ENCODE measurements at places on chromosomes 13 and 19.

DNA sequence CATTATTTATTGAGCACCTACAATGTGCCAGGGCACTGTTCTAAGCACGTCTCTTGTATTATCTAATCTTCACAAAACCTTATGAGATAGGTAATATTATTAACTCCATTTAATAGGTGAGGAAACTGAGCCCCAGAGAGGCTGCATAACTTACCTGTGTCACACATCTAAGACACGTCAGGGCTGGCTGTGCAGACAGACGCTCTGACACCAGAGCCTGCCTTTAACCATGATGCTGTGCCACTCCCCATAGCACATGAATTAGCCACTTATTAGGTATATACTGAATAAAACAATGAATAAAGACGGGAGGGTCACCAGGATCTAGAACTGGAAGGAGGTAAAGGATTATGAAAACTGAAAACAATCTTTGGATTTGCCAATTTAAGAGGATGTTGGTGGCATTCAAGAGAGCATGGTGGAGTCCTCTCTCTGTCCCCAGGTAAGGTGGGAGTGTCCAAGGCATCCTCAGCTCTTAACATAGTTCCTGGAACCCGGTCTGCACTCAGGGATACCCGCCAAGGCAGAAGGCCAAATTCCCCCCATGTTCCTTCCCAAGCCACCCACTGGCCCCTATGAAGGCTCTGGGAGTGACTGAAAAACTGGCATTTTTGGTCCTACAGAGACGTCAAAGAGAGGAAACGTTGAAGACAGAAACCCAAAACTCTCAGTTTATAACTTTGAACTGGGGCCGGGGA is 479.7 kb downstream of the FOXO1 start:
- DNase-seq = no peak

DNA sequence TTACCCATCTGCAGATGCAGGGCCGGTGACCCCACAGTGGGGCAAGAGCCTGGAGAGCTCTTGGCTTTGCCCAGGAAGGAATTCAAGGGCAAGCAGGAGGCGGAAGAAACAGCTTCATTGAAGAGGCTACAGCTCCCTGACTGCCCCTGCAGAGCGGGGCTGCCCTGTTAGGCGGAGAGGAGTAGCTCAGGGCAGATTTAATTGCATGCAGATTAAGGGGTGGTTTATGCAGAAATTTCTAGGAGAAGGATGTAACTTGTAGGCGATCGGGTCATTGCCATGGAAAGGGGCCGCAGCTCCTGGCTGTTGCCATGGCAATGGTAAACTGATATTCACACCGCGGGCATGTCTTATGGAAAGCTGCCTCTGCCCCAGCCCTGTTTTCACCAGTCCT is 94.1 kb downstream of the ATP11A start:
- DNase-seq = no peak

DNA sequence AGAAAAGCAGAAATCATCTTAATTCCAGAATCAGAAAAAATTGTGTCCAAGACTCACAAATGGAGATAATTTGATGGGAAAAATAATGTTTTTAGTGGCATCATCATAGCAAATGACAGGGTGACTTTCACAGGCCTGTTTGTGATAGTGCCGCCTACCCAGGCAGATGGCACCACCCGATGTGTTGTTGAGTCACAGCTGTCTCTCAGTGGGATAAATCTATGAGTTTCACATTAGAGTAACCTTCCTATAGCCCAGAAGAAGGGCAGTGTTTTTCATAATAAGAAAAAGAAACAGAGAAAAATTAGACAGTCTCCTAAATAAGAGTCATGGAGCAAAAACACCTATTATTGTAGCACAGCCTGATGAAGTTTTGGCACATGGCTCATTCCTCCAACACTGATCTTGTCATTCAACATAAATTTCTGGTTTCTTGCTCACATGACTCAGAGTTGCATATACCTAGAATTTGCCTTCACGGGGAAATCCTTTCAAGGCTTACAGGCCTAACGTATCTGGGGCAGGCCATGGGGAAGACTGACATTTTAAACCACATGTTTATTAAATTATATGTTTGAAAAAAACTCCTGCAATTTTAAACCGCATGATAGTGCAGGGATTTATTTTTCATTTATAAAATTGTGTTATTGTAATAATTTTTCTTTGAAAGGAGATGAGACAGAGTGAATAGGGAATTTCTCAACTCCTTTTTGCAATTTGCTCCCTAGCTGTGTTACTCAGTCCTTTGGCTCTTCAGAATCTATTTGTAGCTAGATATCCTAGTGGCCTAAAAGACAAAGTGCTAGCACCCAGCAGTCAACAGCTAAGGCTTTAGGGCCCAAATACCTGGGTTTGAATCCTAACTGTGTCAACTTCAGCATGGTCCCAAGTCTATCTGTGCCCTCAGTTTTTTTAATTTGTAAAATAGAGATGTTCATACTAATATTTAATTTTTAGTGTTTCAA is 393.7 kb downstream of the NDFIP2 start:
- no peak for DNase-seq

DNA sequence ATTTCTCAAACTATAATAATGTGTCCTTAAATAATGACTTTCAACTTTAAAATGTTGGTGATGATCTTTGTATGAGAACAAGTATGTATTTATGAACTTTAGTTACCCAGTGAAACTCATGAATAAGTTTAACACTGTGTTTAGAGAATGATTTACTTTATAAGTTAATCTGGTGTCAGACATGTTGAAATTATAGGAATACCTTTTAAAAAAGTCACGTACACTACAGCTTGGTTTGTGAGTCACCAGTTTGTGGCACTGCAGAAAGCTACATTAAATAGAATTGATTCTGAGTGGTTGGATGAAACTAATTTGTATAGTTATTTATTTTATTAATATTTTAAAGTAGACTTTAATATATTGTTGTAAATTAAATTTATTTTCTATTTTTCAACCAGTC is 1366.2 kb upstream of the PCDH20 start:
- no peak for DNase-seq

DNA sequence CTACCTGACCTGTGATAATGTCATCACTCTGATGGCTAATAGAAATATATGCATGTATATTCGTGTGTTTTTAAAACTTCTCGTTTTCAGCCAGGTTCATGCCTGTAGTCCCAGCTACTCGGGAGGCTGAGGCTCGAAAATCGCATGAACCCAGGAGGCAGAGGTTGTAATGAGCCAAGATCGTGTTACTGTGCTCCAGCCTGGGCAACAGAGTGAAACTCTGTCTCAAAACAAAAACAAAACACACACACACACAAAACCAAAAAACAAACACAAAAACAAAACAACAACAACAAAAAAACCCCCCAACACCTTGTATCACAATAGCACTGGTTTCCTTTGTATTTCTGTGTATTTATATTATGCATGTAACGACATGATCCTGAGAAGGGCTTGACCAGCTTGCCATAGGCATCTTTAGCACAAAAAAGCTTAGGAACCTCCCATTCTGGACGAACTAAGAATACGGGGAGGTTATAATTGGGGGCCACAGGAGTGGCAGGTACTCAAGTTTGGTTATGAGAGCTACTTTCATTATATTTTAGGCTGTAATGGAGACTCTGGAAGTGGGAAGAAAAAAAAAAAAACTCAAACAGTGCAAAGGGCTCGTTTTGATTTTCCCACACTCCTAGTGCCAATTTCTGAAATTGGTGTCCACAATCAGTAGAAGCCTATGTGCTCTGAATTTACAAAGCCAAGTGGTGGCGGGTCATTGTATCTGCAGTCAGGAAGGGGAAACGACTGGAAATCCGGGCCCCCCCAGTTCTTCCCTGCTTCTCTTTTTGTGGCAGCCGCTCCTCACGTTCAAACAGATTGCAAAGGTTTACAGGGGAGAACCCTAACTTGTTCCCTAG is 1.2 kb upstream of the ACP7 start:
- no peak for DNase-seq

DNA sequence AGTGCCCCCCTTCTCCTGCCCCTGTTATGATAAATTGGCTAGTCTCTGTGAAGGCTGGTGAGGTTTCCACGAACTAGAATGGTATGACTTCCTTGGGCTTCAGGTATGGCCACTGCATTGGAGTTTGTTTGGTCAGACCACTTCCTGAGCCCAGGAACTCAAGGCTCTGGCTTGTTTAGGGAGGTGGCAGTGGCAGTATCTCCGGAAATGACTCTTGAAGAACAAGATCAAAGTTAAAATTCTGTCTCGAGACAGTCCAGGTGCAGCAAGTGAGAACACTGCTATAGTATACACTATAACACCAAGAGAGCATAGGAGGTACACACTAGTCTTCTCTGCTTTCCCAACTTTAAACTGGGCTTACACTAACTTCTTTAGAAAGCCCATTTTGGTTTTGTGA is 309.1 kb downstream of the KLF12 start:
- DNase-seq = no peak

- DNase-seq = no peak
These were observed 8.8 kb downstream of the CYP4F8 start for GRCh38 chr19:15623711-15624318.

DNA sequence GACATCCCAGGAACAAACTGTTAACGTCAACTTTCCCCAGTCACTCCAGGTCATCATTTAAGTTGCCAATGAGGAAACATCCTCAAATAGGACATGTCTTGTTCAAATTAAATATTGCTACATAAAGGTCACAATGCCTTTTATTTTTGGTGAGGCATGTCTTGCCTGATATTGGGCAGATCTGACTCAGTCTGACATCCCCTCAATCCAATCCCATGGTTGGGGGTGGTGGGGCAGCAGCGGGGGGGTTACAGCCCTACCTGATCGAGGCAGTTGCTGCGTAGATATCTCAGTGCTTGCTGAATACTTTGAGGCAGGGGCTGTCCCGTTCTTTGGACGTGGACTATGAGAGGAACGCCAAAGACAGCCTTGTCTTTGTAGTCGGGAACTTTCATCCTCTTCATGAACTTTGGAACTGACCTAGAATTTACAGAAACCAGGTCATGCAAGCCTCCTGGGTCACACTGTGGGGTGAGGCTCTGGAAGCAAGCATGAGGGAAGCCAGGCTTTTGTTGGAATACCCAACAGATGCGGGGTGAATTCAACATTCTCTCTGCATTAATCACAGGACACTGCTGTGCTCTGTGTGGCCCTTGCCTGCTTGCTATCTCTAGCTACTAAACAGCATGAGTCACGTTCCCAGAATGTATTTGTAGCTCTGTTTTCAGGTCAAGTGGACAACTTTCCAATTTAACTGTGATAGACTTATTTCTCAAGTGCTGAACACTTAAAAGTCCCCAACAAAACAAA is 109.8 kb downstream of the KL start:
- no peak for DNase-seq

DNA sequence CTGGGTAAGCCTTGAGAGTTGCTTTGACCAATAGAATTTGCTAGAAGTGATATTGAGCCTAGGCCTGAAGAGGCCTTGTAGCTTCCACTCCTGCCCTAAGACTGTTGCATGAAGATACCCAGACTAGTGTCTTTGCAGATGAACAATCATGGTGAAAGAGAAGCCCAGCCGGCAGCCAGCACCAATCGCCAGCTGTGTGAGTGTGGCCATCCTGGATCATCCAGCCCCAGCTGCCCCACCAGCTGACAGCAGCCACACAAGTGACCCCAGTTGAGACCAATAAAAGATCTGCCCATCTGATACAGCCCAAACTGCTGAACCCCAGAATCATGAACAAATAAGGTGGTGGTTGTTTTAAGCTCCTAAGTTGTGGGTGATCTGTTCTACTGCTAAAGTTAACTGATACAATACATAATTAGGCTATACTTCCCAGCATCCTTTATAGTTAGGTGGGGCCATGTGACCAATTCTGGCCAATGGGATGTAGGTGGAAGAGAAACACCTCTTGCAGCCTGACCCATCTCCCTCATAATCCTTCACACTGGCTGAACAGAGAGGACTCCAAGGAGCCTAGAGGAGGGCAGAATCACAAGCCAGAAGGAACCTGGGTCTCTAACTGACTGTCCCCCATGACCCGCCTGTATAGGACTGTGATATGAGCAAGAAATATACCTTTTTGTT is 9.4 kb upstream of the ZNF428 start:
- no peak for DNase-seq

GRCh38 chr13:96851856-96852445 is 142.3 kb downstream of the OXGR1 start:
- DNase-seq = no peak

- peak; percentile 89 for DNase-seq
These were observed 7.3 kb upstream of the C13orf46 start for GRCh38 chr13:113981194-113981605.

DNA sequence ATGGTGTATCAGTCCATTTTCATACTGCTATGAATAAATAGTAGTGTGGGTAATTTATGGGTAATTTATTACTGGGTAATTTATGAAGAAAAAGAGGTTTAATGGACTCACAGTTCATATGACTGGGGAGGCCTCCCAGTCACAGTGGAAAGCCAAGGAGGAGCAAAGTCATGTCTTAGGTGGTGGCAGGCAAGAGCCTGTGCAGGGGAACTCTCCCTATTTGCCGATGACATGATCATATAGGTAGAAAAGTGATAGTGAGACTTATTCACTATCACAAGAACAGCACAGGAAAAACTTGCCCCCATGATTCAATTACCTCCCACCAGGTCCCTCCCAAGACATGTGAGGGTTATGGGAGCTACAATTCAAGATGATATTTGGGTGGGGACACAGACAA is 1137.7 kb downstream of the UQCRFS1 start:
- no peak for DNase-seq

DNA sequence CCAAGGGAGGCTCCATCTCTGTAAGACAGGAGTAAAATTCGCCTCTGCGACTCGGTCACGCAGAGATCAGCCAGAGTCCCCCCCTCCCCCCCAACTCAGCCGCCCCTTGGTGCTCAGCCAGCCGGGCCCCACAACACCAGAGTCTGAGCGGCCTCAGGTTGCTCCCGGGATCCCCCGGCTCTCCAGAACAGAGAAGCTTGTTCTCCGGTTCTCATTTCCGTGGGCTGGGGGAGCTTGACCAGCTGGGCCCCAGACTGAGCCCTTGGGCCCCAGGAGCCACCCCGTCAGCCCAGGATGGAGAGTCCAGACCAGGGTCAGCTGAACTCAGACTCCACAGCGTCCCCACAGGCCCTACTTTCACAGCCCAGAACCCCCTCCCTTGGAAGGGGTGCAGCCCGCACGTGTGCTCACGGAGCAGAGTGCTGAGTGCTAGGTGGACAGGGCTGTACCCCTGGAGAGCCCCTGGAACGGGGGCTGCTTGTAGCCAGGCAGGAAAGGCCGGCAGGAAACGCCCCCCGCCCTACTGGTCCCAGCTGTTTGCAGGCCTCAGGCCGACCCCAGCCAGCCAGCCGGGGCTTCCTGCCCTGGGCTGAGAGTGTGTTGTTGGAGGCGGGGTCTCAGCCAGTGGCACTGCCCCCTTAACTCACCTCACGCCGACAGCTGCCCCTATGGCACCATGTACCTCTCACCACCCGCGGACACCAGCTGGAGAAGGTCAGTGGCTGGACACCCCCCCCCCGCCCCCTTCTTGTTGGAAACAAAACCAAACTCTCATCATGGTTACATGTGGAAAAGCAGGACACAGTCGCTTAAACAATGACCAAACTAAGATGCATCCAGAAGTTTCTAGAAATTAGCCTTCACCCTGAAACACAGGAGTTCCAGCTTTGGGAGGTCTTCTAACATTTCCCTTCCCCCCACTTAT is 44.4 kb downstream of the COMP start:
- DNase-seq = no peak

DNA sequence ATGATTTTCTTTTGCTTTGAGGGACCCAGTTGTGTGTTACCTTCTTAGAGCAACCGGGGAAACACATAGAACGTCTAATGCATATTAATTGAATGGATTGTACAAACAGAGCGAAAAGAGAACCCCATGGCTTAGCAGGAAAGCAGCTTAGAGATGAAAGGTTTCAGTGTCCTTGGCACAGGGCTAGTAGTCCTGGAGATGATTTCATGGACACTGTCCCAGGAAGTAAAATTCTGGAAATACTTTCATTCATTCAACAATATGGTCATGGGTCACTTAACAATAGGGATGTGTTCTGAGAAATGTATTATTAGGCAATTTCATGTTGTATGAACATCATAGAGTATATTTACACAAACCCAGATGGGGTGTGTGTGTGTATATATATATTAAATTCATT is 9.7 kb upstream of the FUT2 start:
- DNase-seq = no peak

All from NCI-H2081 treated with DMSO at 0.1 percent for 48 hours (cell line).